ENCODE measurements at places on chromosomes 7 and 10.

DNA sequence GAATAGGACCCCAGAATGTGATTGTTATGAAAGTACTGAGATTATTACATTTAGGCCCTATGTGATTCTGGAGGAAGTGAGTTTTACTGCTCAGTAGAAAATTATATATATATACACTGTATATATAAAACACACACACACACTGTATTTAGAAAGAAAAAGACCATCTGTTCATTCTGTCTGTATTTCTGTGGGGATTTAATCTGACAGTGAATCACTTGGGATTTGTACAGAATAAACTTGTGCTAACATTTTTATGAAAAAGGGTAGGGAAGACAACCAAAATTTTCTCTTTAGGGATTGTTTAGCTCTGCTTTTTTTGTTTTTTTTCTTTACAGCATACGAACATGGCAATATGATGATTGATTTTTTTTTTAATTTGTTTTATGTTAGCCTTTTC, 142.7 kb downstream of the EXOC4 start:
- DNase-seq = no peak

GRCh38 chr10:12107781-12108180, 21.7 kb upstream of the SEC61A2 start:
- no peak for DNase-seq

GRCh38 chr7:56062382-56062781, 1.7 kb upstream of the SUMF2 start:
- DNase-seq = no peak

- no peak for DNase-seq
Observed at GRCh38 chr10:103612462-103613365, 119.2 kb downstream of the NEURL1 start.

- no peak for DNase-seq
Observed at GRCh38 chr10:89563861-89564478, 28.6 kb upstream of the SLC16A12 start.

DNA sequence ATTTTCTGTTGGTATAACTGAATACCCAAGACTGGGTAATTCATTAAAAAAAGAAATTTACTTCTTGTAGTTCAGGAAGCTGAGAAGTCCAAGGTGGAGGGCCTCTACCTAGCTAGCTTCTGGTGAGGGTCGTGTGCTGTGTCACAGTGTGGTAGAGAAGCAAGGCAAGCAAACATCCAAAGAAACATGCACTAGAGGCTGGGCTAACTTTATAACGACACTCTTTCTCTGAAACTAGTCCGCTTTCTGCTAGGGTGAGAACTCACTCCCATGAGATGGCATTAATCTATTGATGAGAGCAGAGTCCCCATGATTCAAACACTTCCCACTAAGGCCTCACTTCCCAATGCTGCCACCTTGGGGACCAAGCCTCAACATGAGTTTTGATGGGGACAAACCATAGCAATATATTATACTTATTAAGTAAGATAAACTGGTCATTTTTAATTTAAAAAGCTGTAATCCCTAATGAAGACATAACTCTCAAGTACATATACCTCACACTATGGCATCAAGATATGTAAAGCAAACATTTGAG, 50.8 kb downstream of the PHYHIPL start:
- DNase-seq = no peak

DNA sequence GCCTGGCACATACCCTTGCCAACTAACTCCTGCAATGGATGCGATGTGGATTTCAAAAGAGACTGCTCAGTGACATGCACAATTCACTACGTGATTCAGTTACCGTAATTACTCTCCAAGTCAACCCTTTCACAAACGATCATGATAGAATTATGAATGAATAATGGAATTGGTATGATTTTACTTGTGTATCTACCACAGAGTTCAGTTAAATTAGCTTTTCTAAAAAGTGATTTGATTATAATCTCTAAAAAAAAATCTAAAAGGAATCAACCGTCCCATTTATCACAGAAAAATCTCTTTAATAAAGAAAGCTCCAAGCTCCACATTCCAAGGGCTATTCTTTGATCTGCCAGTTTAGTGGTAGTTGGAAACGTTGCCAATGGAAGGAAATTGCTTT, 30.4 kb upstream of the RSU1 start:
- no peak for DNase-seq

- DNase-seq = no peak
Observed at GRCh38 chr7:26155531-26156375, 3.8 kb downstream of the NFE2L3 start.

DNA sequence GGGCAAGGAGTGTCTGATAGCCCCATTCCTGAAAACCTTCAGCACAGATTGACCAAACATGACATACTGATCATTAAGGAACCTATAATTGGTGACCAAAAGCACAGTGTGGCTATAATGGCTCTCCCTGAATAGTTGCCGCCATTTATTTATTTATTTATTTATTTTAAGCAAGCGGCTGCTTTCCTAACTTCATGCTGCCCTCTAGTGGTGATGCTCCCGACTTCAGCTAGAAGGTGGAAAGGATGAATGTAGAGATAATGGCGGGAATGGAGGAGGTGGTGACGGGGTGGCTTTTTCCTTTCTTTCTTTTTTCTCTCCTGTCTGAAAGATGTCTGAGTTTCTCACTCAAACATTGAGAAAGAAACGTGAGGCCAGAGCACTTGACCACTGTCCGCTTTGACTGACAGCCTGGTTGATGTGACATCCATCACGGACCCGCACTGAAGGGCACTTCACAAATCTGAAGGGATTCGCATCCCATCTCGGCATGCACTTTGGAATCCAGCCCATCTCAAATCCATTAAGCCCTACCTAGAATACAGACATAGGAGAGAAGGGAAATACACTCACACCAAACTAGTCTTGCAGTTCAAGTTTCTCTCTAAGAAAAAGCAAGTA, 1090.1 kb downstream of the KCNMA1 start:
- DNase-seq = peak; percentile 25
